ENCODE measurements at places on chromosomes 4 and X.

GRCh38 chr4:15703439-15703838 is 574 bp downstream of the BST1 start:
- no peak for DNase-seq

DNA sequence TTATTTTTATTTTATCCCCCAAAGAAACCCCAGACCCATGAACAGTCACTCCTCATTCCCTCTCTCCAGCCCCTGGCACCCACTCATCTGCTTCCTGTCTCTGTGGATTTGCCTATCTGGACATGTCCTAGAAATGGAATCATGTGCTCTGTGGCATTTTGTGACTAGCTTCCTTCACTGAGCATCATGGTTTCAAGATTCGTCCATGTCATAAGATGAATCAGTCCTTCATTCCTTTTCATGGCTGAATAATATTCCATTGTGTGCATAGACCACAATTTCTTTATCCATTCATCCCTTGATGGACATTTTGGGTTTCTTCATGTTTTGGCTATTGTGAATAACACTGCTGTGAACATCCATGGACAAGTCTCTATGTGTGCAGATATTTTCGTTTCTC is 10.2 kb downstream of the ABCD1 start:
- no peak for DNase-seq

- no peak for DNase-seq
Observed at GRCh38 chr4:62161446-62161845, 961.3 kb downstream of the ADGRL3 start.

DNA sequence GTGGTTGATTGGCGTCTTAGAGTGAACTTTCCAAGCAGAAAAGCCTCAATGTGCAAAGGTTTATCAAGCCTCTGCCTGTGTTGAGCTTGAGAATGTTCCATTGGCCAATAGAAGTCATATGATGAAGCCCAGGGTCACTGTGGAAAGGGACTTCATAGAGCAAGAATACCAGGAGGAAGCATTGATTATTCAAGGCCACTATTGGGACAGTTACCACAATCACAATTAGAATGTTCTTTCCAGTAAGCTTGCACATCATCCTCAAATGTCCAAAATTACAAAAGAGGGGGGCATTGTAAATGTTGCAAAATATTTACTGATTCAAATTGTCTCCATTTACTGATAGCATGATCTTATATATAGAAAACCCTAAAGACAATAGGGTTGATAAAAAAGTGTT is 32.9 kb upstream of the NDP start:
- DNase-seq, result no peak

GRCh38 chrX:130682990-130683389 is 220.0 kb downstream of the ENOX2 start:
- no peak for DNase-seq

DNA sequence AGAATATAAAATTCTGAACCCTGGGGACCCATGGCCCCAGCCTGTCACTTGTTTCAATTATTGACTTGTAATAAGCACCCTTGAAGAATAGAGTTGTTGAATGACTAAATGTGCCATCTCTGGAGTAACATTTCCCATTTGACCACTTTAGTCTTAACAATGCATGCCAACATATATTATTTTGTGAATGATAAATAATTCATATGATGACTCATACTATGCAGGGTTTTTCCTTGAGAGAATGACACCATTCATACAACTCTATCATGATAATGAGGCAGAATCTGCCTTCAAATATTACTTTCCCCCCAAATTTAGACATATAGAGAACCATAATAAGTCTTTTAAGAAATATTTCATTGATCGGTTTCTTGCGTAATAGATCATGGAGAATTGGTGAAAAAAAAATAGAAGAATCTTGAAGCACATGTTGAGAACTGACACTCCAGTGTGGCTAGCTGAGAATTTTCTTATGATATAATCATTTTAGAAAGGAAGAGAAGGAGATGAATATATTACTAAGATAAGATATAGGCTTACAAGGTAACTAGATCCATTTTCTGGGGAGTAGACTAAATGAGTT is 404.5 kb downstream of the GRXCR1 start:
- no peak for DNase-seq

GRCh38 chr4:186161138-186161537 is 30.2 kb upstream of the CYP4V2 start:
- no peak for DNase-seq

- DNase-seq, result no peak
Observed at GRCh38 chrX:132738951-132739350, 219.5 kb downstream of the HS6ST2 start.

DNA sequence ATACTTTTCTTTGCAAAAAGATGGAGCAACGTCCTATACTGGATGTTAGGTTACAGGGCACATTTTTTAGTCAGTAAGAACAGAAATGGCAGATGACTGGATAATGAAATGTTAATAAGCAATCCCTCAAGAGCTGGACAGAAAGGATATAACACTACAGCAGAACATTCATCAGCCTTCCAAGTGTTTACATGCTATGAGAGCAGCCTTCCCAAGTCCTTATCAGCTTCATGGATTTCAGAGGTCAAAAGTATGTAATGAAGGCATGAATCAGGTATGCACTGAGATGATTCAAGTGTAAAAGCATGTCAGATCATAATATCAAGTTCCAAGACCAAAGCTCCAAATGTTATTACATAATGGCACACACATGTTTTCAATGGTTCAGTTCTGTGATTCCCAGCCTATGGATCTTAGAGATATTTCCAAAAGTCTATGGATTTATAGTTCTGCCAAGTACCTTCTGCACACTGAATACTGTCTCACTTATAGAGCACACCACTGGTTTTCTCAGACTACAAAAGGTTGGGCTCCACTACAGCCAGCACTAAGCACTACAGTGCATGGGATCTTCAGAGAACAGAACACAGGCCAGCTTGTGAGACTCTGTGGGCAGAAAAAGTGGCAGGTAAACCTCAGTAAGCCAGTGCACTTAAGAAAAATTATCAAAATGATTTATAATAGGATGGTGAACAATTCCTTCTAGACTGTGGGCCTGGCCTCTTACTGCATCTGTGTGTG is 49.2 kb downstream of the GPC4 start:
- no peak for DNase-seq

GRCh38 chr4:79088946-79089691 is 149.9 kb upstream of the PAQR3 start:
- no peak for DNase-seq

DNA sequence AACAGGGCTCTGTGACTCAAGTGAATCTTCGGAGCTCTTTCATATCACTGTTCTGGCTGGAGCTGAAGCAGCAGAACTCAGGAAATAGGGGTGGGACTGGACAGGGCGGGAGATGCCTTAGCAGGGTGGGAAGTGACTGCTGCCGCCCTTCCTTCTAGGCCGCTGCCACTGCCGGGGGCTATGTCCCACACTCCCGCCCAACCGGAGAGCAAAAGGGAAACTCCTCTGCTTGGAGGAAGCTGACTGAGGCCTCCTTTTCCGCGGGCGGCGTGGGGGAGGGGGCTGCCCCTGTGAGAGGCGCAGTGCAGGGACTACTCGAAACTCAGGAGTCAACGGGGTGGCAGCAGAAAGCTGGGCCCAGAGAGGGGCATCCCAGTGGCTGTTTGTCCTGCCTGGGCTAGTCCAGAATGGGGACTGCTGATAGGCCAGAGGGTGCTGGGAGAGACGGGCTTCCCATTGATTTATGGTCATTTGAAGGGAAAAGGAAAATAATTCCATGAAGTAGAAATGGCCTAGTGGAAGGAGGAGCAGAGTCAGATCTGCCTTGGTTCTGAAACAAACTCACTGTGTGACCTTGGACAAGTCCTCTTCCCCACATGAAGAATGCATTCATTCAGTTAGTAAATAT is 36.9 kb downstream of the STARD8 start:
- DNase-seq, result no peak

GRCh38 chr4:147823130-147823529 is 91.2 kb downstream of the ARHGAP10 start:
- no peak for DNase-seq

GRCh38 chrX:41184312-41184711 is 99.1 kb downstream of the USP9X start:
- no peak for DNase-seq

GRCh38 chr4:144547678-144548298 is 98.2 kb upstream of the HHIP start:
- DNase-seq, result no peak

GRCh38 chr4:129239088-129239487 is 143.1 kb downstream of the C4orf33 start:
- no peak for DNase-seq

GRCh38 chr4:83089410-83090157 is 24.9 kb downstream of the PLAC8 start:
- DNase-seq, result no peak

DNA sequence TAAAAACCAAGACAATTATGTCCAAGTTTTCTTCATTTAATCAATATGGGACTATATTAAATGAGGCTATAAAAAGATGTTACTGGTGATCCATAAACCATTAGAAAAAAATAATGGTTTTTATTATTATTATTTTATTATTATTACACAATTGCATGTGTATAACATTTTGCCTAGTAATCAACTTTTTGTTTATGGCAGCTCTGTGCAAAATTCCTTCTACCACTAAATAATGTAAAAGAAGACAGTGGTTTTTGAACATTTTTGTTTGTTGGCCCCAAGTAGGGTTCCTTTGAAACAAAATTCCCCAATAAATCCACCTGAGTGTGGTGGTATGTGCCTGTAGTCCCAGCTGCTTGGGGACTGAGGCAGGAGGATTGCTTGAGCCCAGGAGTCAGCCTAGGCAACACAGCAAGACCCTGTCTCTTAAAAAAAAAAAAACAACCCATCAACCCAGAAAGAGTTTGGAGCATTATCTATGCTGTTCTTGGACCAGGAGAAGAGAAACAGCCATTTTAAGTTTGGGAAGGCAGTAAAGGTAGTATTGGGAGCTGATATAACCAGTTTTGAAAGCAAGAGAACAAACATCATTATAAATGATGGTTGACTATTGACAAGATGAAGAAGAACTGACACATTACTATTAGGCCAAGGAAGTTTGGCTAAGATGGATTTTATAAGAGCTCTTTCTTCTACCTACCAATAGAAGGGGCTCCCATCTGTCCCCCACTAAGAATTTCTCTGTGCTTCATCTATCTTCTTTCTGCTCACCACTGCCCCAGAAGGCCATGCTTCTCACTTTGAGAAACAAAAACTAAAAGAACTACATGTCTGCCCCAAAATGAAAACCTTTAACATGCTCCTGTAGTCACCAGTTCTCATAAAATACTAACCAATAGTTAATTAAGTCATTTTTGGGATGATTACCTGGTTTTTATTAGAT is 2.2 kb downstream of the TMEM156 start:
- DNase-seq, result no peak

GRCh38 chr4:122246551-122246950 is 94.4 kb downstream of the BLTP1 start:
- no peak for DNase-seq

DNA sequence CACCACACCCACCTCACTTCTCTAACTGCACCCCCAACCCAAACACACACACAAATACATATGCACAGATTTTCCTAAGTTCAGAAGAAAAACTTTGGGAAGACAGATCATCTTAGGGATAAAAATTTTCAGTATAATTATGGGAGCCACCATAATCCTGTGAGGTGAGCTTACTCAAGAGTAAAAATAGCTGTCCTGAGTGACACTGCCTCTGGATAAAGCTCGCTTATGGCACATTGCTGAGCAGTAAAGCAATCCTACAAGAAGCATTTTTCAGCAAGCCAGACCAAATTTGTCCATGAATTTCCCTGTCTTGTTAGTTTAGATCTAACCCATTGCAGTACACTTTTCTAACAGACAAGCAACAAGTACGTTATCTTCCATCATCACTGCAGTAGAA is 83.8 kb downstream of the INPP4B start:
- DNase-seq, result no peak

- no peak for DNase-seq
Observed at GRCh38 chr4:8910100-8910821, 38.6 kb upstream of the HMX1 start.

GRCh38 chr4:99300934-99301333 is 10.1 kb upstream of the ADH1A start:
- DNase-seq, result no peak

DNA sequence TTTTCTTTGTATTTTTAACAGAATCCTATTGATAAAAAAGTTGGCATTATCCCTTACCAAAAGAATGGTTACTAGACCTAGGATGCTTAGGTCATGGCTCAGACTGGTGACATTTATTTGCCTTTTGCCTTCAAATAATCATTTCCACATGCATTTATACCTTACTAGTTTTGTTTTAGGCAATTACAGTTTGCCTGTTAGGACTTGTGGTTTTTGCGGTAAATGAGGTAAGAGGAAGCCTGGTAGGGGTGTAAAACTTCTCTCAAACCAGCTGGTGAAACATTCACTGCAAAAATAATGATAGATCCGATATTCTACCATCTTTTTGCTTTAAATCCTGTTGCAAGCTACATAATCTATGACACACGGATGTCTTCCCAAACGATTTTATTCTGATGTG is 12.1 kb downstream of the LAMP2 start:
- no peak for DNase-seq

- DNase-seq, result no peak
Observed at GRCh38 chr4:40232610-40233009, 35.8 kb downstream of the RHOH start.

DNA sequence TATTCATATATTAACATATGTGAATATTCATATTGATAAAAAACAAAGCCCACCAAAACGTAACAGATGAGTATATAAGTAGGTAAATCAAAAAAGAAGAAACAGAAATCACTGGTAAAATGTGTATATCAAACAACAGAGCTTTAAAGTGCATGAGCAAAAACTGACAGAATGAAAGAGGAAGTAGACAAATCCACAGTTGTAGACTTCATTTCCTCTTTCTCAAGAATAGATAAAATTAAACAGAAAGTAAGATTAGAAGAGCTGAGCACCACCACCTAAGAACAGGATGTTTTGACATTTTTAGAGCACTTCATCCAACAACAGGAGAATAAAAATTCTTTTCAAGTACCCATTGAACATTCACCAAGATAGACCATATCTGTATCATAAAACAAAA is 64.6 kb downstream of the CNKSR2 start:
- DNase-seq, result peak; percentile 43

DNA sequence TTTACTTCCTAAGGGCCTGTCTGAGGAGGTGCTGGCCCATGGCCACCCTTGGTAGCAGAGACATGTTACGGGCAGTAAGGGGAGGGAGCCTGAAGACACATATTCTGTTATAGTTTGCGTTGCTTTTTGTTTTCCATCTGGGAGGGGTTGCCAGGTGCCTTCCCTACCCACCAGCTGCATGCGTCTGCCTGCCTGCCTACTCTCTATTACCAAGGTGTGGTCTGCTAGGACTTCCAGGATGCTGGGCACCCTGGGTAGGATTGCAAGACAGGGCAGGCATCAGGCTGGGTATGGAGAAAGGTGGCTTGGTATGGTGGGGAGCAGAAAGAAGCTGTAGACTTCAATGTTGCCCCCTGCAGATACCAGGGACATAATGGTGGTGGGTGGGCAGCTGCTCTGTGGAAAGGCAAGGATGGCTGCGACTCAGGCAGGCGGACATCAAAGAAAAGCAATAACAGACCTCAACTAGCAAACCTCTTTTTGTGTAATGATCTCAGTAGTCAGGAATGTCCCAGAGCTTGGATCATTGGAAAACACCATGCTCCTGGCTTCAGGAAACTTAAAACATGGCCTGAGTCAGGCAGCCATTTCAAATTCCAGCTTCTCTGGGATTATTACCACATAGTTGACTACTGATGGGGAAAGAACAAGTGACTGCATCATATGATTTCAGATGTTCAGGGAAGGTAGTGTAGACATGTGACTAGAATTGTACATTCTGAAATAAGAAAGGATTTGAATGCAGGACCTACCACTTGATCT is 67.8 kb downstream of the HOPX start:
- no peak for DNase-seq

All from CD8-positive, alpha-beta memory T cell (primary cell).